ENCODE measurements at places on chromosomes 12 and 14. TPM values are rescaled to one million over a fixed set of nuclear protein-coding genes. Genes with fewer than 3 reads are reported as not detected.
A peak's percentile ranks its signal among the peaks of the same experiment; 100 is the strongest.

- DNase-seq = no peak
Measured at GRCh38 chr14:38405851-38406635, 150.2 kb upstream of the CLEC14A start.

DNA sequence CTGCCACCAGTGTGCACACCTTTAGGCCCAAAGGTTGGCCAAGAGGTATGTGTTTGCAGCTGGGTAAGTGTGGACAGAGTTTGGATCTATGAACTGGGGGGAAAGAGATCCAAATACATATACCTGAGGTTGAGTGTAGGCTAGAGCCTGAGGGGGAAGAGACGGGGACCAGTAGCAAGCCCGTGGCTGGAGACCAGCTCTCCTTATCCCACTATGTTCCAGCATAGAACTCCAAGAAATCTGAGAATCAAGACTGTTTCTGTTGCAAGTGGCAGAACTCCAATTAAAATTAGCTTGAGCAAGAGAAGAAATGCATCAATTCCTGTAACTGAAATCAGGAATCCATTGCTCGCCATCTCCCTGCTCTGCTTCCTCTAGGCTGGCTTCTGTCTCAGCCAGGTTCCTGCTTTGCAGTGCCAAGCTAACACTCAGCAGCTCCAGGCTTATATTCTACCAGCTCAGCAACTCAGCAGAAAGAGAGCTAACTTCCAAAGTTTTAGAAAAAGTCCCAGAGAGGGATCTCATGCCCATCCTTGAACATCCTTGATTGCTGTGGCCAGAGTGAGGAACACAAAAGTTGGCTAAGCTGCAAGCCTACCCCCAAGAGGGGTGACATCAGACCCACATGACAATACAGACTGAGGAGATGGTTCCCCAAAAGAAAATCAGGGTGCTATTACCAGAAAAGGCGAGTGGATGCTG is 1.5 kb upstream of the PCK2 start:
- DNase-seq = no peak

- DNase-seq = peak; percentile 75
Measured at GRCh38 chr14:21557084-21557901, 22.6 kb downstream of the OR10G3 start.

DNA sequence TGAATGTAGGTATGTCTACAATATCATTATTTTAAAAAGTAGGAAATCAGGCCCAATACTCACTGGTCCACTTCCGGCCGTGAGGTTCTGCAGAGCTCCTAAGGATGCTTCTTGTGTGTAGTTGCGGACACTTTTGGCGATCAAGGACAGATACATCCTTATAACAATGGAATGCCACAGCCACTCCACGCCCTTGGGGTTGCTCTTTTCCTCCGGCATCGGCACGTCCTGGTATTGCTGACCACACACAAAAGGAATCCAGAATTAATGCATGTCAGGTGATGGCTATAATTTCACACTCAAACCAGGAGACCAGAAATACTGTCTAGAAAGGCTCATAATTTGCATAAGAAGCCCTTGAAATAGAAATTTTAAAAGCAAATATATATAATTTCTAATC is 65.6 kb upstream of the YARS2 start:
- no peak for DNase-seq

DNA sequence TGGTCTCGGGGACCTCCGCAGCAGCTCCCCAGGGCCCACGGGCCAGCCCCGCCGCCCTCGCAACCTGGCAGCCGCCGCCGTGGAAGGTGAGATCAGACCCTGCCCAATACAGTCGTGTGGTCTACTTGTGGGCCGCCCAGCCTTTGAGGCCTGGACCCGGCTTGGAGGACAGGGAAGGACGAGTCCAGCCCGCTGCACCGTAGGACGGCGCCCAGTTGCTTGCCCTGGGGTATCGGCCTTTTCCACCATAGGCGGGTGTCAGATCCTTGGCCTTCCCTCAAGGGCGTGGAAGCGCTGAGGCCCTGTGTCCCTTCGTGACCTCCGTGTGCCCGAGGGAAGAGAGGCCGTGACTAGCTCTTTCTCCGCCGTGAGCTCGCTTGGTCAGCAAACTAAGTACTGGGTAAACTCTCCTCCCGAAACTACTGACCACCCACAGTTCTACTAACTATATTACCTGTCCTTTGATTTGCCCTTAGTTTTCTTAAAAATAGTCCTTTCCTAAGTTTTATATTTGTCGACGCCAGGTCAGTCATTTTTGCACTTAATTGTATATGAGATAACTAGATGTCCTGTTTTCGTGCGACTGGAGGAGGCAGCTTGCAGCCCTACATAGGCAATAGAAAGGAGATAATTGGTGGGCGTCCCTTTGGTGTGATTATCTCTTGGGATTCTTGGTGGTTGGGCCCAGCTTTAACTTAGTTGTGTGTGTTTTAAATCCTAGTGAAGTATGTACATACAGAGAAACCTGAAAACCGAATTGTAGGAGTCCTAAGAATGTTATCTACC is 757 bp downstream of the SLC25A3 start:
- DNase-seq = peak; percentile 13

DNA sequence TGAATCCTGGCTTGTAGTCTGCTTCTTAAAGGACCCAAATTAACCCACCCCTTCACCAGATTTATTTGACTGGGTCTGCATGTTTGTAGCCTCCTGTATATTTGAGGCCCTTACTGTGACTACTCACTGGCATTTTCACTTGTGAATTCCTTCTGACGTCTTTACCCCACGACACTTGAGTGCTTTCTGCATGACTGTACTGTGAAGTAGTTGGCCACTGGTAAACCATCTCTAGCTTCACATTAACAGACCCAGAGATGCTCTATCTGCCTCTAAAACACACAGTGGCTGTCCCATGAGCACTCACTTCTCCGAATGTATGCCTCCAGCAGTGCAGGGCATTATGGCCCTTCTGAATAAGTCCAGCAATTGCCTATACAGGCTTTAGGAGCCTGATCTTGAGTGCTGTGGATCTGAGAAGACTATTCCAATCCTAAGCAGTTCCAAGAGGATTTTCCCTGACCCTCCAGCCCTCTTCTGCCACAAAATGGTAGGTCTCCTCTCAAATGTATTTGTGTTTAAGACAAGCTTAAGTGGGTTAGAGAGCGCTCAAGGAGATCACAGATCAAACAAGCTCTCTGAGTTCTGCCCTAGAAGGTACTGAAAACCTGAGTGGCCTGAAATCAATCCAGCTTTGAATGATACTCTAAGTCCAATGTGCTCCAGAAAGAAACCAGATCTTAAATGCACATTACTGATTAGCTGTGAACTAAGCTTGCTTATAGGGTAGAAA is 534.7 kb downstream of the RPS29 start:
- no peak for DNase-seq

DNA sequence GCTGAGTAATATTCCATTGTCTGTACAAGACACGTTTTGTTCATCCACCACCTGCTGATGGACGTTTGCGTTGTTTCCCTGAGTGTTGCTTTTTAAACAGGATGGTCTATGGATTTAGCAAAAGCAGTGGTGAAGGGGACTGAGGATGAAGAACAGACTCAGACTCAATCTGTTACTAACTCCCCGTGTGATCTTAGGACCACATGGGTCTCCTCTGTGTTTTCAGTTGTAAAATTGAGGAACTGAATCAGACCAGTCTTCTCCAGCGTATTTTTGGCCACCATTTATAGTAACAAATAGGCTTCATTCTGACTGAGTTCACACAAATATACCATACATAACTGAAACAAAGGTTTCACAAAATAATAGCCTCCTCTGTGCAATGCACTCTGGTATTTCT is 85.6 kb downstream of the FOXN3 start:
- DNase-seq = no peak

The DTX1 gene
- 4.1 TPM for polyA plus RNA-seq

The SELPLG gene
- polyA plus RNA-seq = 485 TPM

The IL26 gene
- polyA plus RNA-seq = not detected

The GLIPR1L1 gene
- polyA plus RNA-seq = not detected

The LRFN5 gene
- not detected for polyA plus RNA-seq

The AMN gene
- polyA plus RNA-seq = 2.1 TPM

All from CD4-positive, alpha-beta memory T cell (primary cell).